ENCODE measurements at places on chromosomes 13 and 19.

DNA sequence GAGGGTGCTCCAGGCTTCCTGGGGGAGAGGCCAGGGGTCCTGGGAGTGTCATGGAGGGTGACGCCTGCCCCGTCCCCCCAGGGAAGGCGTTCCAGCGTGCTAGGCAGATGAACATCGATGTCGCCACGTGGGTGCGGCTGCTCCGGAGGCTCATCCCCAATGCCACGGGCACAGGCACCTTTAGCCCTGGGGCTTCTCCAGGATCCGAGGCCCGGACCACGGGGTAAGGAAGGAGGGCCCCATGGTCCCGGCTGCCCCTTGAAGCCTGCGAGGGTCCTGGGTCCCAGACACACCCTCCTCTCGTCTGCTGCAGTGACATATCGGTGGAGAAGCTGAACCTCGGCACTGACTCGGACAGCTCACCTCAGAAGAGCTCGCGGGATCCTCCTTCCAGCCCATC is 11.4 kb downstream of the PTGER1 start:
- no peak for DNase-seq

GRCh38 chr19:5003781-5004180 is 34.9 kb downstream of the KDM4B start:
- DNase-seq = no peak

- no peak for DNase-seq
Observed at GRCh38 chr19:47036097-47036651, 12.2 kb downstream of the TMEM160 start.

DNA sequence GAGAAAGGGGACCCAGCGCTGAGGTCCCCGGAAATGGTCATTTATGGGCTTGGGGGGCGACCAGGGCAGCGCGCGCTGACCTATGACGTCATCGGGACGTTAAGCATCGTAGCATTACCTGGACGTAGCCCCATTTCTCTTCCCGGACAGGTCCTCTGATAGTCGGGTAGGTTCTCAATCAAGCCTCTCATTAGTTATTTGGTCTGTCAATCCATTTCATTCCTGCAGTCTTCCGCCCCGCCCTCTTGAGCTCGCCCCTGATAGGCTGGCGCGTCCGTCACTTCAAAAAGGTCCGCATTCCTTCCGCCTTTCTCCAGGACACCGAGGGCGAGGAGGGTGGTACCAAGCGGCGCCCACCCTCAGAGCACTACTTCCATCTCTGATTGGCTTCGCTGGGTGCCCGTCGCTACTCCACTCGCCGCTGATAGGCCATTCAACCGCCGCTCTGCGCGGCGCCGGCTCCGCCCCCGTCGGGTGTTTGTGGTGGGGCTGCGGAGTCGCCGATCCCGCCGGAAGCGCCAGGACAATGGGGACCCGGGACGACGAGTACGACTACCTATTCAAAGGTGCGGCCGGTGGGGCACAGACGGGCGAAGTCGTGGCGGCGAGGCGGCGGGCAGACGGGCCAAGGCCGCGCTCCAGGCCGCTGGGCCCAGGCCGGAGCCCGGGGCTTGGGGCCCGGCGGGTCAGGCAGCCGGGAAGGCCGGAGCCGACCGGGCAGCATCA is at the start of gene RAB11B:
TSS of gene RAB11B (plus strand) at position 470 of the 726 bp plus-strand sequence. CDS start at position 527, 57 bp downstream.
- peak; percentile 99 for DNase-seq

DNA sequence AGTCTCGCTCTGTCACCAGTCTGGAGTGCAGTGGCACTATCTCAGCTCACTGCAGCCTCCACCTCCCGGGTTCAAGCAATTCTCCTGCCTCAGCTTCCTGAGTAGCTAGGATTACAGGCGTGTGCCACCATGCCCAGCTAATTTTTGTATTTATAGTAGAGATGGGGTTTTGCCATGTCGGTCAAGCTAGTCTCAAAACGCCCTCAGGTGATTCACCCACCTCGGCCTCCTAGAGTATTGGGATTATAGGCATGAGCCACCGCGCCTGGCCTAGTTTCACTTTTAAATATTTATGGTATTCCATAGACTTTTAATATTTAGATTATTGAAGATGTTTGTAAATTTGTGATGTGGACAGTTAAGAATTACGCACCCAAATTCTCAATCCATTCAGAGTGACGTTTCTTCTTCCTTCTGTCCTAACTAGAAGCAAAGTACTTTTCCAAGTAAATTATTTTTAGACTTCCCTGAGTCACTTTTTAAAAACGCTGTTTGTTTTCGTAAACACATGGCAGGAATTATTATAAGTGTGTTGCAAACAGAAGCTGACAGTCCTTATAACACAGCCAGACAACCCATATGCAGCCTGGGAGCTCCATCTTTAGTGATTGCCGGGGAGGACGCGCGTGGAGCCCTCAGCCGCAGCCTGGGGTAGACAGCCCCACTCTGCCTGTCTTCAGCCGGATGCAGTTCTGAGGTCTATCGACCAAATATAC is 131.7 kb downstream of the ATP11A start:
- no peak for DNase-seq

DNA sequence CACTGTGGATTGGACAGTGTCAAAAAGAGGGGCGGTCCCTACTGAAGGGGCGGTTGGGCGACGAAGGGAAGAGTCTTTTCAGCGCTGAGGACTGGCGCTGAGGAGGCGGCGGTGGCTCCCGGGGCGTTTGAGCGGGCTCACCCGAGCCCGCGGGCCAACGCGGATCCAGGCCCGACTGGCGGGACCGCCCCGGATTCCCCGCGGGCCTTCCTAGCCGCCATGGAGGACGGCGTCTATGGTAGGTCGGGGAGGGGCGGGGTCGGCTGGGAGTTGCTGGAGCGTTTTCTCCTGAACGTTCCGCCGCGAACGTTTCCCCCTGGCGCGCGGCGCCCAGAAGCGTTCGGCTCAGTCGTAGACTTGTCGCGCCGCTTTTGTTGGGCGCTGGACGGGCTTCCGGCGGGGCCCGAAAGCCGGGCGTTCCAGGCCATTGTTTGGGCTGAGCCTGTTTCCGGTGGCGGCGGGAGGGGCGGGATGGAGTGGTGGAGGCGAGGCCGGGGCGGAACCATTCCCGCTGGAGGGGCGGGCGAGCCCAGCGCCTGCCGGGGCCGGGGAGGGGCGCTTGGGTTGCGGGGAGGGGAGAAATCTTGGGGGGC is at the start of gene CYTH2:
TSS of gene CYTH2 (plus strand) at position 81 of the 593 bp plus-strand sequence. CDS start at position 220, 139 bp downstream.
- no peak for DNase-seq

GRCh38 chr13:64817691-64818090 is 2412.4 kb downstream of the PCDH9 start:
- no peak for DNase-seq

- no peak for DNase-seq
Observed at GRCh38 chr13:112259511-112259910, 116.6 kb upstream of the SPACA7 start.

DNA sequence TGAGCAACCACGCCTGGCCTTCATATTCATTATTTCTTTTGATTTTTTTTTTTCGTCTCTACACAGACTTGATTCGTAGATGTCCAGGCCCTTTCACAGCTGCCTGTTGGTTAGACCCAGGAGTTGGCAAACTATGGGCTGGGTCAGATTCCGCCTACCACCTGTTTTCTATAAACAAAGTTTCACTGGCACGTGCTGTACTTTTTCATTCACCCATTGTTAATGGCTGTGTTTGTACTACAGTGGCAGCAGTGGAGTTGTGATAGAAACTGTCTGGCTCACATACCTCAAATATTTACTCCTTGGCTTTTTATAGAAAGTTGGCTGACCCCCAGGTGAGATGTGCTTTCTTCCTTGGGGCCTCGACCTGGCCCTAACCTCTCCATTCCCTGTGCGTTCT is 72.9 kb upstream of the TEX29 start:
- no peak for DNase-seq

DNA sequence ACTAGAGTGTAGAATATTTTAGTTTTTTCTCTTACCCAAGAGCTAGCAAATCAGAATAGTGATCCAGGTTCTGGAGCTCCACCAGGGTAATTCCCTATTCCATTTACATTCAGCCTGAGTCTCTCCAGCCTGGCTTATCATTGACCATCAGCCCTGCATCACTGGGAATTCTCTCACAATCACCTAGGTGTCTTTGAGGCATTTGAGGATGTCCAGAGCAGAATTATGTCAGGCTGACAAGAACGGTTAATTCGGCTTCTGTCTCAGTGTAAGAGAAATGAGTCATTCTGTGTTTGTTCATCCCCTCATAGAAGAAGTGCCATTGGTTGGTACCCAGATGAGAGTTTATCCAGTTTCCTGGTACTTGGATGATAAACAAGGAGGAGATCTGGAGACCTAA is 180.5 kb downstream of the ZNF737 start:
- DNase-seq = no peak

DNA sequence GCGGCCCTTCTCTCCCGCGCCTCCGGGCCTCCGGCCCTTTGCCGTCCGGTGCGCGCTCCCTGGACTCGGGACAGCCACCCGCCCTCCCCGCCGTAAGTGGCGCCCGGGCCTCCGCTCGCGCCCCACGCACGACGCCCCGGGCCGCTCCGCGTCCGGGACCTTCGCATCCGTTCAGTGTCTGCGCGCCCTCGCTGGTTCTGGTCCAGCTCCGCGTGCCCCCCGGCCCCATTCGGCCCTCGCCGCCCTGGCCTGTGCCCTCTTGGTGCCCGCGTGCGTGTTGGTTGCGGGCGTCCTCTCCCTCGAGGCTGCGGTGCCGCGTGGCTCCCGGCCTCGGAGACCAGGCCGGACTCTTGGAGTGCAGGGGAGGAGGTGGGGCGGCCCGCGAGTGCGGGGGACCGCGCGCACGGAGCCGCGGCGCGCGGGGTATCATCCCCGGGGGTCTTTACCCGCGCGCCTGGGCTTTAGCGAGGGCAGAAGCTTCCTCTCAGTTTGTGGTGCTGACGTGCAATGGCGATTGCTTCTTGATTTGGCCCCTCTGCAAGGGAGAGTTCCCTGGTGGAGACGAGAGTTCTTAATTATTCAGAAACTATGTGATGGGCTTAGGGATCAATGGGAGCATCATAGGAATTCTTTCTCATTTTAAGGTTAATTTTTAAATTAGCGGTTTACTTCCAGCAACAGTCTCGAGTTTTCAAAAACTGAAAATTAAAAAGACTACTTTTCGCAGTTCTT is 757 bp downstream of the WASF3 start:
- DNase-seq = no peak

GRCh38 chr19:10270616-10271394 is at the start of gene ICAM1:
ICAM1 (plus strand) TSS chr19:10271120; CDS start chr19:10271160, 40 bp downstream.
- DNase-seq = no peak

GRCh38 chr13:45280011-45280410 is 61.0 kb downstream of the TPT1 start:
- no peak for DNase-seq

DNA sequence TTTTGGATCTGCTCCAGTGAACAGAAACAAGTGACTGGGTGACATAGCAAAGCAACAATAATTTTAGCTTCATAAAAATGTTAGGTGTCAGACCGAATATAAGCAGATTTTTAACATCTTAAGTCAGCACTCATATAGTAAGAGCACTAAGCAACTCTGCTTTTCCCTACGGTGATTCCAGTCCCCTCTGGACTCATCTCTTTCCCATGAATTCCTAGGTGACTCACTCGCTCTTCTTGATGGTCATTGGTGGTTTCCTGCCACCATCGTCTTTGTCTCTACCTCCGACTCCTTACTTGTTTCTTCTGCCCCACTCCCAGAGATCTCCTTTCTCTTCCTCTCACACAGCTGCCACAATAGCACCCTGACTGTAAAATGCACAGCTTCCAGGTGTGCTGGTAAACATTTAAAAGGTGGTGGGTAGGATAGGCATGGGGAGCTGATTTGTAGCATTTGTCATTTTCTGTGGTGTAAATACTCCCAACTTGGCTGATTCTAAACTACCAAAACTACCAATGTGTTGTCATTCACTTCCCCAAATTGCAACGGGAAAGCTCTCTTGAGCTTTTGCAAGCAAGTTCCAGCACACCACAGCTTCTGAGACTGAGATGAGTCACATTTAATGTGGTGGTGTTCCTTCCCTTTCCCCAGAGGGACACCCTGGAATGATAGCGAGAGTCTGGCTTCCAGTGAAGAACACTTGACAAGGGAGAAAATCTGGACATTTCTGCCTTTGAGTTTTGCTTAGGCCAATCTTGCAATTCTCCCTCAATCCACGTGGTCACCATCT is 42.8 kb upstream of the CLDN10 start:
- DNase-seq = no peak

GRCh38 chr19:50510121-50510670 is 795 bp downstream of the JOSD2 start:
- no peak for DNase-seq

DNA sequence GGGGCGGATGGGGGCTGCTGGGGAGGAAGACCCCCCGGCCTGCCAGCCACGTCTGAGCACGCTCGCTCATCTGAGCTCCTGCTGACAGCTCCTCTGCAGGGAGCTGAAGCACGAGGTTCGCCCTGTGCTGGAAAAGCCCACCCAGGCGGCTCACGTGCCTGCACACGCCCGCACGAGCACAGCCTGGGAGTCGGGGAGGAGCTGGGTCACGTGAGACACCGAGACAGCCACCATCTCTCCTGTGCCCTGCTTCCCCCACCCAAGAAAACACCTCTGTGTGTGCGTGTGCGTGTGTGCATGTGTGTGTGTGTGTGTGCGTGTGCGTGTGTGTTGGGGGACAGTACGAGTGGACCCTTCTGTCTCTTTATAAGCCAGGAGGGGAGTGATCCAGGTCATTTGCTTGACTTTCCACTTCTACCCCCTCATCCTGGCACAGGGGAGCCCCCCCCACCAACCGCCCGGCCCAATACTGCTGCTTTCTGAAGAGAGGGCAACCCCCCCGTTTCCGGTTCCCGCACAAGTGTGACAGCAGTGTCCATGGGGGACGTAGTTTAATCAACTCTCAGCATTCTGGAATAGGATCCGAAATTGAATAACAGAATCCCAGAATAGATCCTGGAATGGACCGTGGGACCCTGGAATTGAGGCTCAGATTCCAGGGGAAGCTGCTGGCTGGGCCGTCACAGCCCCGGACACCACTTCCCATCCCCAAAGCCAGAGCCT is 42.5 kb downstream of the CELF5 start:
- no peak for DNase-seq

- no peak for DNase-seq
Observed at GRCh38 chr13:57787058-57787791, 155.7 kb downstream of the PCDH17 start.

- DNase-seq = no peak
Observed at GRCh38 chr13:46720189-46720588, 76.8 kb downstream of the ESD start.

- DNase-seq = peak; percentile 7
Observed at GRCh38 chr19:38544569-38545315, 73.0 kb downstream of the MAP4K1 start.

GRCh38 chr13:35712907-35713761 is 236.6 kb upstream of the MAB21L1 start:
- DNase-seq = peak; percentile 84

- DNase-seq = no peak
Observed at GRCh38 chr13:32811297-32811800, 204.9 kb upstream of the KL start.

DNA sequence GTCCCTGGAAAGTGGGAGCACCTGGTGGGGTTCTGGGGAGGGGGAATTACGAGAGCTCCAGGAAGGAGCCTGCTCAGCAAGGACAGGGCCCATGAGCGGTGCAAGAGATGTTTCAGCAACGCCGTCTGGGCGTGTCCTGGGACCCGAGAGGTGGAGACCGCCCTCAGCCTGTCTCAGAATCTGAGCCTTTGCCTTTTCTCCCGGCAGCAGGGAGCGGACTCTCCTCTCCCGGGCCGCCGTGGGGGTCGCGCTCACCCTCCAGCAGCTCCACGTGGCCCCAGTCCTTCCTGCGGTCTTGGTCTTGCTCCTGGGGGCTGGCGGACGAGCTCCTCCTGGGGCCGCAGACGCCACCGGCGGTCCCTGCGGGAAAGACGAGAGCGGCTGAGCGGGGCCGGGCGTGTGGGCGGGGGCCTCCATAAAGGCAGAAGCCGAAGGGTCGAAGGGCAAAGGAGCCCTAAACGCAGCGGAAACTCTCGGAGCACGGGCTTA is 714 bp downstream of the POLRMT start:
- no peak for DNase-seq

- peak; percentile 49 for DNase-seq
Observed at GRCh38 chr13:29594303-29594709, 1.2 kb downstream of the SLC7A1 start.

All from AG04449 (cell line).